ENCODE measurements at places on chromosomes 7 and 10.

DNA sequence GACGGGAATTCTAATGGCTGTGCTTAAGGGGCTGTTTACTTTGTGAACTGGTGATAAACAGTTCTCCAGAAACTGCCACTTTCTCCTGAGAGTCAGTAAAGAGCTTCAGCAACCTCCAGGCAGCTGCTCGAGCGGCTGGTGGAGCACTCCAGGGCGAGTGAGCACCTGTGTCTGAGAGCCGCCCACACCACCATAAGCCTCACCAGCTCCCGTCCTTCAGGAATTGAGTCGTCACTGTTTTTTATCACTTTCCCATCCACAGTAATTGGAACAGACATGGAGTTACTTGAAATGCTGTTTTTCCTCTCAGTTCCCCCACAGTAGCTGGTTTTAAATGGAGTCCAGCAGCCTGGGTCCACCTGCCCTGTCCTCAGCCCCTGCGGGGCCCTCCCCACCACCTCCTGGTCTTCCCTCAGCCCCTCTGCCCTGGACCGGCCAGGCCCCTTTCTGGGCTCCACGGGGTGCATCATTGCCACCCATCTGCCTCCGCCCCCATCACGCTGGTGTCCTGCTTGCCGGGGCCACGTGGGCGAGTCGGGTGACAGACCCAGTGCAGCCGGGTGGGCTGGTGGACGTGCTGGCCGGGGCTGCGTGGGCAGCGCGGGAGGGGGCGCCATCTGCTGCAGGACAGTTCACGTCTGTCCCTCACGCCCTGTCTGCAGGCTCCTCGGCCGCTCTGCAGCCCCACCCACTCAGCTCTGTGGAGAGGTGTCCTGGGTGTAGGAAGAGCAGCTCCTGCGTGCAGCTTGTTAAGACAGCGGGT is 56.0 kb downstream of the NKX6-2 start:
- no peak for DNase-seq

- no peak for DNase-seq
Measured at GRCh38 chr10:63140077-63140476, 6.9 kb downstream of the NRBF2 start.

GRCh38 chr10:28669227-28670173 is 7.8 kb upstream of the BAMBI start:
- DNase-seq: no peak

DNA sequence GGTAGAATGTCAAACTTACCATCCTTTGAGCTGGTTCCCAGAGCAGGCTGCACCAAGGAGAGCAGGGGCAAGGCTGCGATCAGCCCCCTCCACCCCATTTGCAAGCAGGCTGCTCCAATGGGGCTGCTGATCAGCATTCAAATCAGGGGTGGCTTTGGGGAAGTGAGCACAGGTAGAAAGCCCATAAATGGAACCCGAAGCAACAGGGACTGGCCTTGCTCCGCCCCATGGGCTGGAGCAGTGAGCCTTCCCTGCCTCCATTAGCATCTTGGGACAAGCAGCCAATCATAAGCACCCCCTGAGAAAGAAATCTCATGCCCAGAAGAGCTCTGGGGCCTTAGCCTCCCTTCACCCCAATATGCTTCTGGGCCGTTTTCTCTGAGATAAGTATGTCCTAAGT is 4.0 kb upstream of the PKD1L1 start:
- DNase-seq: no peak

DNA sequence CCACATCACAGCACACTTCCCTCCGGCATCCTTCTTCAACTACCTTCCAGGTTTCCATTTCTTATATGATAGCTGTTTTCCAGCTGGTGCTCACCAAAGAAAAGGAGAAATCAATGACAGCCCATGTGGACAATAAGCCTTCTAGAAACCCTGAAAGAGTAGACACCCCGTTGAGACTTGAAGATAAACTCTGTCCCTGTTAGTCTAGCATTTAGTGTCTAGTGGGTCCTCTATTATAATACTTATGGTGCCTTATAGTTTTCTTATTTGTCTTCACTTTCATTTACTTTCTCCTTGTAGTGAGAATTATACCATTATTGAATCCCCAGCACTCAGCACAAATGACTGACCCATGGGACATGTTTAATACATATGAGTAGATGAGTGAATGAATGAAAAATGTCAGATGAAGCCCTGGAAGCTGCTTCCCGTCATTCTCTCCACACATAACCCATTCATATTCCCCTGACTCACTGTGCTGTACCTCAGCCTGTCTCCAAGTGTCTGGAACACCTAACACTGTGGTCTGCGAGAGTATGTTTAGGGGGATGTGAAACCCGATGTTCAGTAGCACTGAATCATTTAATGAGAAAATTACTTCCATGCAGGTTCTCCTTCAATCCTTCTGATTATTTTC is 377.6 kb downstream of the GPR158 start:
- no peak for DNase-seq

- DNase-seq: no peak
Measured at GRCh38 chr7:137507096-137507495, 163.6 kb upstream of the PTN start.

DNA sequence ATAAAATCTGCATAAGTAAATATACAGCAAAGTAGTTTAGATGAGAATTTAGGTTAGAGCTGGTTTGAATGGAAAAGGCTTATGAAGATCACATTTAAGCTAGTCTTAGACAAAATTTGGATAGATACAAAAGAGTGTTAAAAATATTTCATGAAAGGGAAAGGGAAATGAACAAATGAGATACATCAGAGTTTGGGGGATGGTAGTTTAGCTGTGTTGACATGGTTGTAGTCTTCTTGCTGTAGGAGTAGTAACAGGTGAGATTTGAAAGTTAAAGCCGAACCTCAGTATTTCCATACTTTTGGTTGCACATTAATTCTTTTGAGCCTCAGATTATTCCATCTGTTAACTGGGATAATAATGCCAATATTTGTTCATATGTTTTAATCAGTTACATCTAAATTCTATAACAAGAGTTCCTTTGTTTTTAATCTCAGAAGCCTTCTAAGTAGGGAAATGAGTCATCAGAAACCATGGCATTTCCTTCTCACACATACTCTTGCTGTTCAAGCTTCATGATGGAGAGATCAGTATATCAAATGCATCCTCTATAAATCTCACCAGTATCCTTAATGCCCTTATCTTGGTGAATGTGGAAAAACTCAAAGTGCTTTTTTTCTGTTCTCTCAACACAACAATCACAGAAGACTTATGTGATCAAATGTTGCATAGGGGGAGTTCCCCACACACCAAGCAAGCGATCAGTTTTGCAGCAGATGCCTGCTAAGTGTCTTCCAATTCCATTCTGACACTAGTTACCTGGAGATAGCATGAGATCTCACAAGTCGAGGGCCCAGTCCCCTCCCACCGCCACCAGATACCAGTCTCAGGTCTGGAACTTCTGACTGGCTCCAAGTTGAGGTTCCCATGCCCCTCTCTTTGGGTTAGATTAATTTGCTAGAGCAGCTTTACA is 84.7 kb downstream of the MAPK8 start:
- DNase-seq: no peak

- peak; percentile 97 for DNase-seq
Measured at GRCh38 chr7:73842067-73842976, at the start of gene METTL27. Gene METTL27, minus strand, starts transcription at chr7:73842516. Its CDS starts 376 bp downstream, at chr7:73842140.

DNA sequence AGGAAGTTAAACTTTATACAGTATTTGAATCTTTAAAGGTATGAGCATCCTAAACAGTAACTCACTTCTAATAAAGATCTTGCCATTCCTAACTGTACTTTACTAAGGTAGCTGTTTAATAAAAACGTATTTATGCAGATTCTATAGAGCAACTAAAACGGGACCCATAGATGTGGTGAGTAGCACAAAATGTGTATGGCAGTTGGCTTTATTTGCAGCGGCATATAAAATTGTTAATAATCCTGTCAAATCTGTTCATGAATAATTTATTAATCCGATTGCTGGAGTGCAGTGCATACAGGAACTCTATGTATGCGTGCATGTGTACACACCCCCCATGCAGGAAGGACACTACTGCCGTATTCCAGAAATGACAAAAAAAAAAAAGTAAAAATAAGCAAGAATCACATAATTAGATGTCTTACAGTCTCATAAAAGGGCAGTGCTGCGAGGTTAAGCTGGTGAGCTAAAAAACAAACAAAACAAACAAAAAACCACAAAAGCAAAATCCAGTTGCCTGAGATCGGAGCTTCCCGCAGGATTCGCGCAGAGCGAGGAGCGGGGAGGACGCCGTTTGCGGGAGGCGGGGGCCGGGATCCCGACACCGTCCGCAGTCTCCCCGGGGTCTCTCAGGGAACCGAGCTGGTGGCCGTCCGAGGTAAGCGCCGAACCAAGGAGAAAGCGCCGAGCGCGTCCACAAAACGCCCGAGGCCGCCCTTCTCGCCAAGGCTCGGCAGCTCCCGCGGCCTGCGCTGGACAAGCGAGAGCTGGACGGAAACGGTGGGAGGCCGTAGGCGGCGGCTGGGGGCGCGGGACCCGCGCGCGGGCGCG is 518 bp upstream of the COMMD3 start:
- no peak for DNase-seq
